ENCODE measurements at places on chromosomes 7 and 10.

DNA sequence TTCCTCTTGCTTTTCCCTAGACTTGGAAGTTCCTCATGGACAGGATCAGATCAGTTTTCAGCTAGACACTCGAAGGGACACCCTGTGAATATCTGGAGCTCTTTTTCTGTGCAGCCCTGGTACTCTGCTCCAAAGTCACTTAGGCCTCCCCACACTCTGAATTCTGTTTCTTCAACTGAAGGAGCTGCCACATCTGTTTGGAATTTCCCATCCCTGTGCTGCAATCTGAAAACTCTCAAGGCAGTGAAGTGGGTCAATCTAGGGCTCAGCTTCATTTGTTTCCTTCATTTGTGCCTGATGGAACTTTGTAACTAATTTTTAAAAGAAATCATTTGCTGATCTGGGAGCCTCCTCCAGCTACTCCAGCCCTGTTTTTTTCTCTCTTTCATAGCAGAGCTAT is 9.6 kb downstream of the EPC1 start:
- no peak for DNase-seq

GRCh38 chr7:43307522-43307921 is 195.1 kb downstream of the HECW1 start:
- DNase-seq: no peak

DNA sequence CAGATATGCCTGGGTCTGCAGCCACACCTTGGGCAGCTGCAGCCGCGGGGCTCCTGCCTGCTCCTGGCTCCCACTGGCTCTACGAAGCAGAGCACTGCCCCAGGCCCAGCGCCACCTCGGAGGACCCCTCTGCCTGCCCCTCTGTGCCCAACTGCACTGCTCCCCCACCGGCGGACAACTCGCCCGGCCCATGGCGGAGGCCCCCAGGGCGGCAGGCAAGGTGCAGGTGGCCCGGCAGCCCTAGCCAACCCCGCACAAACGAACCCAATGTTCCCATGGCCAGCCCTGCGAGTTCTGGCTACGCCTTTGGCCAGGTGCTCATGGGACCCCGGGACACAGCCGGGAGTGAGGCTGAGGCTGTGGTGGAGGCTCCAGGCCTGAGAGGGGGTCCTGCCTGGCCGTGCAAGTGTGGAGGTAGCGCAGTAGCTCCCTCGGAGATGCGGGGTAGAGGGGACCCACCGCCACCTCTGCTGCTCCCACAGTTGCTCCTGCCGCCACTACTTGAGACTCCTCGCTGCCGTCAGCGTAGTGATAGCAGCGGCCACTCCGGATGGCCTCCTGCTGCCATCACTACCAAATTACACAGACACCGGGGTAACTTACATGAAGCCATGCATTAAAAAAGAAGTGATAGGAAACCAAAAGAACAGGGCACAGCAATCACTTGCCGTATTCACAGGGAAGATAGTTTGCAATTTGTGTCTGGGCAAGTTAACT is 97.3 kb upstream of the SP4 start:
- no peak for DNase-seq

DNA sequence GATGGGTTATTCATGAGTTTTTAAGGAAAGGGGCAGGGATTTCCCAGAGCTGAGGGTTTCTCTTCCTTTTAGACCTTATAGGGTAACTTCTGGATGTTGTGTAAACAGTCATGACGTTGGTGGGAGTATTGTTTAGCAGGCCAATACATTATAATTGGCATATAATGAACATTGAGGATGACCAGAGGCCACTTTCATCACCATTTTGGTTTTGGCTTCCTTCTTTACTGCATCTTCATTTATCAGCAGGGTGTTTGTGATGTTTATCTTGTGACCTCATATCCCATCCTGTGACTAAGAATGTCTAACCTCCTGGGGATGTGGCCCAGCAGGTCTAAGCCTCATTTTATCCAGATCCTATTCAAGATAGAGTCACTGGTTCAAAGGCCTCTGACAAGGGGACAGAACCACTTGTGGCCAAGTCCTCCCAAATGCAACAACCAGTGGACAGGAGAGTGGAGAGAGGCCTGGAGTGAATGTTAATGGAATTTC is 77.3 kb upstream of the RPA3 start:
- no peak for DNase-seq

Data from H9 (cell line).